ENCODE measurements at places on chromosomes 3 and 15.

DNA sequence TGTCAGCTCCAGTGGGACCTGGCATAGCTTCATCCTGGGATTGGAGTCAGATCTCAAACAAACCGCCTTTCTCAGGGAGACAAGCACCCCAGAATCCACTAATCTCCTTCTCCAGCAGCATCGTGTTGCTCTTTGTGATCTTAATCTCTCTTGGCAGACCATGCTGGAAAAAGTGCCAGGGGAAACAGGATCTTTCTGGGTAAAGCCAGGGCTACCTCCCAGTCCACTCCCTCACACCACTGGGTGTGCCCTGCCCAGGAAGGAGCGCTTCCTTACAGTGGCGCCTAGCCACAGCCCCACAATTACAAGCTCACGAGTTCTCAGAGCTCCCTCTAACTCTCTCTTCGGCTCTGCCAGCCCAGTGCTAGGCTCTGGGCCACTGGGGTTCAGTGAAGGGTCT lies 32.2 kb downstream of the RPLP1 start:
- no peak for DNase-seq

GRCh38 chr3:54988838-54989630 lies 61.2 kb upstream of the LRTM1 start:
- no peak for DNase-seq

DNA sequence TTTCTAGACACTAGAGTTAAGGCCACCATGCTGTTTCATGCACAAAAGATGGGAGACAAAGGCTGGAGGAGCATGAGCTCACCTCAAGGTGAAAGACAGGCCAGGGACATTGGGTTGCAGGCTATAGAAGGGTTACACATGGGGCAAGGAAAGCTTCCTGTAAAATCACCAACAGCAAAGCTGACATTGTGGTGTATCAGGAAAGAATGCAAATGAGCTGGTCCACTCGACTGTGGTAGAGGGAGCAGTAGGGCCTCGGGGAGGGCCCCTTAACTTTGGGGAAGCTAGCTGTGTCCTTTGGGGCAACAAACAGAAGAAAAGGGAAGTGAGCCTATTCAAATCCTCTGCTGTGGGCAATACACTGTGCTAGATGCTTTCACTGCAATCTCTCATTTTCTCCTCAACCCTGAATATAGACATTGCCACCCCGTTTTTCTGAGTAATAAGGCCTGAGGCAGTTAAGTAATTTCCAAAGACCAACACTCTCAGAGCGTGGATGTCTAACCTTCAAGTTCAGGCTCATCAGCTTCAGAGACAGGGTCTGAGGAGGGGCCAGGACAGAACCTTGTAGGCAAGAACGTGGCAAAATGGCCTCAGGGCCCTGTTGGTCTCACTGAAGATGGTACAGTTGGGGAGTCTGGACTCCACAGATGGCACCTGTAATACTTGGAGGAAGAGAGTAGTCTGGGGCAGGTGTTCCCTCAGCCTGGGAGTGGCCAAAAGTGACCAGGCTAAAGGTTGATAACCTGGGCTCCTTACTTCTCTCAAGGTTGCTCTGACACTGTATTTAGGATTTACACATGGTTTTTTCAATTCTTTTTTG lies 24.1 kb downstream of the CX3CR1 start:
- no peak for DNase-seq

DNA sequence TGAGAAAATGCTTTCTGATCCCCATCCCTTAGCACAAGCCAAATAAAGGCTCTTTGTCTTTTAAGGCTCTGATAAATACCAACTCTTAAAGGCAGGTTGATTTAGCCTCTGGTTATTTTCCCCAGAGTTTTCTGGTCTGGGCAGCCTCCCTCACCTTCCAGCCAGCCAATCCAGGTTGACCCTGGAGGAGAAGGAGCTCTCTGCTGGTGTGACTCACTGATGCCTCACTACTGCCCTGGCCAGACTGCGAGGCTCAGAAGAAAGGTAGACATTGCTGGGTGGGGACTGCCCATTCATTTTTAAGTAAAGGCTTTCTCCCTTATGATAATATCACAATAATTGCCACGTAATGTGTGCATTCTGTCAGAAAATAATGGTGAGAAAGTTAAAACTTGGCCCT lies 37.1 kb downstream of the SLCO3A1 start:
- no peak for DNase-seq

GRCh38 chr3:14422016-14422963 lies 19.9 kb downstream of the SLC6A6 start:
- DNase-seq = no peak

DNA sequence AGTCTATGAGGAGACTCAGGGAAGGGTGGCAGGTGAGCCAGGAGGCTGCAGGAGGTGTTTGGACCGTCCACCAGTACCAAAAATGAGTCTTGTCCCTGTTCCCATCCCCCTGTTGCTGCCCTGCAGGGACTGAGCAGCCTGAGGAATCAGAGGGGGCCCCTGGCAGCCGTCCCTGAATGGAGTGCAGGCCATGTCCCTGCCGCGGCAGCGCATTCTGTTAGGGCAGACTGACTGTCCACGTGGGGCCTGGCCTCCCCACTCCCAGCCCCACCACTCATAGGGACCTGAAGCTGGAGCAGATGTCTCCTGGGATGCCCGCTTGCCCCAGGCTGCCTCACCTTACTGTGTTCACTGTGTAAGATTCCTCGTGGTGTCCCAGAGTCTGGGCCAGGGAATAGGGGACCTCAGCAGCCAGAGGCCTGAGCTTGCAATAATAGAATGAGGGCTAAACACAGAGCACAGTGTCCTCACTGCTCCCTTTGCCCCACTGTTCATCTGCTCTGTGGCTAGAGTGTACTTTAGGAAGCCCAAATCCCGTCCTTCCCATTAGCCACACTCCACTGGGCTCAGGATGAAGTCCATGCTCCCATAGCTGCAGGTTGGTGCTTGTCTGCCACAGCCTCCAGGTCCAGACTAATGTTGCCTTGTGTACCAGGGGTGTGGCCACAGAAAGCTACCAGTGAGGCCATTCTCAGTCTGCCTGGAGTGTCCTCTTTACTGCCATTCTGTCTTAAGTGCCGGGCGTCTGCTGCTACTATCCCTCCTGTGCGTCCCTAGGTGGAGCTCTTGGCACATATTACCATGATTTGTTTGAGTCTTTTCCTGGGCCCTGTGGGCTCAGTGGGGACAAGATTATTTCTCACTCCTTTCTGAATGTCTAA lies 63.2 kb downstream of the HCN4 start:
- no peak for DNase-seq

- DNase-seq = no peak
Measured at GRCh38 chr3:160980740-160981139, 124.4 kb downstream of the B3GALNT1 start.

GRCh38 chr3:24843955-24844354 lies 349.3 kb upstream of the THRB start:
- no peak for DNase-seq

DNA sequence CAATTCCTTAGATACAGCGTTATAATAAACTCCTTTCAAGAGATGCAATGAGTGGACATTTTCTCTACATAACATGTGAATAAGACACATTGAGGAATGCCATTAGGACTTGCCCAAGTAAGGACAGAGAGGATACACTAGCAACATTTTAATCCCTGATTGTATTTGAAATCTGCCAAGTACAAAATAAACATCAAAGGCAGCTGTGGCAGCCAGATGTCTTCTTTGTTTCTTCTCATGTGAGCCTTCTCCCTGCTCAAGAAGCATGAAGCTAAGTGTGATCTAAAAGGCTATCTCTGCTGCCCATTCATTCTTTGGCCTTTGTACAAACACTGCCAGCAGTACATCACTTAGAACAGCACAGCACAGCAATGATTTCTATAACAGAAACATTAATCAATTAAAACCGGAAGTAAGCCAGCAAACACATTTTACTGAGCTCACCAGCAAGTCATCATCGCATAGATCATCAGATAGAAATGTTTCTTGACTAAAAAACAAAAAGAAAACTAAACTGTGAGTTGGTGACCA lies 364.0 kb downstream of the CNTN6 start:
- no peak for DNase-seq

DNA sequence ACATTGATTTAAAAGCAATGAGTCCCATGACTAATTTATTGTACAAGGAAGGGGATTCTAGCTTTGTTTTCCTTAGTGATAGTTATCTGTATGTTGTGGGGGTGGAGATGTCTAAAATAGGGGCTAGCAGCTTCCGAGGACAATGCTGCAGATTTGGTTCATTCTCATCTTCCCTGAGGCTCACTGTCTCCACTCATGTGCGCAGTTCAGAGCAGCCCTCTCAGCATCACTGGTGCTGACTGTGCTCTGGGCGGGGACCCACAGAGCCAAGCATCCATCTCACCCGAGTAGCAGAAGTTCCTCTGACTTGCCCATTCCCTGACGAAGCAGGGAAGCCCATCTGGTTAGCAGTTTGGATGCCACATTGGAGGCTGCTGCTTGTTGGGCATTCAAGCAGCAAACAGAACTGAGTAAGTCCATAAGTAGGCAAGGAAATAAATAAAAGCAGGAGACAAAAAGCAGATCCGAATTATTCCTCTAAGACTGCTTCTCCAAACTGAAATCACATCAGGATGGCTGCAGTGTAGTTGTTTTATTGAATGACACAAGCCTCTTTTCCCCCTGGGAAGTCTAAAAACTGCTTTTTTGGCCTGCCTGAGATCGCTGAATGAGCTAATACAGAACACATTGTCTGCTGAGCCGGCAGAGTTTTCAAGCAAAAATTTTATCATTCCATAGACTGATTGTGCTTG lies 27.5 kb downstream of the RARB start:
- DNase-seq = no peak

DNA sequence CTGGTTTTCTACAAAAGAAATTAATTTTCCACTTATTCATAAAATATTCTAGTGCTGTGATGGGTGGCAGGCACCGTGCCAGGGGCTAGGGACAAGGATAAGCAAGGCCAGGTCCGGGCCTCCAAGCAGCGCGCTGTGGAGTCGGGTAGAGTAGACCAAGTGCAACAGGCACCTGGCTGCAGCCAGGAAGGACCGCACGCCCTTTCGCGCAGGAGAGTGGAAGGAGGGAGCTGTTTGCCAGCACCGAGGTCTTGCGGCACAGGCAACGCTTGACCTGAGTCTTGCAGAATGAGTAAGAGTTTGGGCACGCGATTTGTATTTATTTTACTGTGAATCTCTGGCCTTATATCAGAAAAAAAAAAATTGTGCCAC lies at the start of gene CASR:
Gene CASR (plus strand): TSS at position 148 of the 372 bp plus-strand sequence. CDS start 70,522 bp downstream, outside the sequence.
- no peak for DNase-seq

- no peak for DNase-seq
Measured at GRCh38 chr15:74592222-74592621, 23.4 kb upstream of the CLK3 start.

DNA sequence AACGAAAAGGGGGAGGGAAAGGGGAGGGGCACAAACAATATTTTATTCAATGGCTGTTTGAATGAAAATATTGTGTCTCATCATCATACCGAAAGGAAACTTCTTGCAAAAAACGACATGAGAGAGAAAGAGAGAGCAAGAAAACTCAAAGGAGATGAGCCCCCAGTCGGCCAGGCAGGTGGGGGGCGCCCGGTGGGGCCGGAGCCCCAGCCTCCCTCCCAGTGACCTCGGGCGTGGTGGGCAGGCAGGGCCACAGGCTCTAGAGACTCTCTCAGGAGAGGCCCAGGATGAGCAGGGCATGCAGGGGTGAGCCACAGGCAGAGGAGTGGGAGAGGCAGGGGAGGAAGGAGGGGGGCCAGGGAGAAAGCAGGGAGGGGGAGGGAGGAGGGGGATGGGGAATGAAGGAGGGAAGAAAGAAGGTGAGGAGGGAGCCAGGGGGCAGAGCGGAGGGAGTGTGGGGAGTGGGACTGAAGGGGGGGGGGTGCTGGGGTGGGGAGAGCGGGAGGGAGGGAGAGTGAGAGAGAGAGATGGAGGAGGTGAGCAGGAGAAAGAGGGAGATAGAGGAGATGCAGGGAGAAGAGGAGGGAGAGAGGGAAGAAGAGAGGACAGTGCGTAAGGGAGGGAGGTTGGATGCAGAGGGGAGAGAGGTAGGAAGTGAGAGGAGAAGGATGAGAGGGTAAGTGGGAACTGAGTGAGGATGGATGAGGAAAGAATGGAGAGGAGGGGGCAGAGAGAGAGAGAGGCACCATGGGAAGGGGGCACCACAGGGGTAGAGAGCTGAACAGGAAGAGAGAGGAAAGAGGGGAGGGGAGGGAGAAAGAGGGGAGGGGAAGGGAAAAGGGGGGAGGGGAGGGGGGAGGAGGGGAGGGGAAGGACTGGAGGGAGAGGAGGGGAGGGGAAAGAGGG lies 14.1 kb upstream of the TMEM115 start:
- no peak for DNase-seq

GRCh38 chr3:26964313-26964712 lies 341.7 kb downstream of the LRRC3B start:
- DNase-seq = no peak

DNA sequence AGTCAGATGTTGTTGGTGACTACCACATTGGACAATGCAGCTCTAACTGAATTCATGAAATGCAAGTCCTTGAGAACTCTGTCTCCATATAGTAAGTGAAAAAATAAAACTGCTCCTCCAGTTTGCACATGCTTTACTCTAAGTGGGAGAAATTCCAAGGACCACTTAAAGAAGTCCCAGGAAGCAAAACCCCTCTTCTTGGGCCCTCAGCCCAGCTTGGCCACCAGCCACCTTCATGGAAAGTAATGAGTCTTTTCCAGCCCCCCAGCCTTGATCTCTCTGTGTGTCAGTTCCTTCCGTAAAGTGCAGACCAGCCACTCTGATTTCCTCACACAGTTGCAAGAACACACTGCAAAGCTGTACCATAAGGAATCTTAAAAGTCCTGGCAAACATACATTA lies 34.5 kb downstream of the DAPK2 start:
- DNase-seq = no peak

- no peak for DNase-seq
Measured at GRCh38 chr3:133455281-133455680, 55.4 kb downstream of the BFSP2 start.

GRCh38 chr3:99355465-99355864 lies 282.9 kb upstream of the COL8A1 start:
- no peak for DNase-seq

- no peak for DNase-seq
Measured at GRCh38 chr3:134333522-134334181, 40.6 kb downstream of the AMOTL2 start.

- no peak for DNase-seq
Measured at GRCh38 chr3:193400304-193400703, 21.8 kb upstream of the ATP13A5 start.

- no peak for DNase-seq
Measured at GRCh38 chr15:48565560-48566482, 79.7 kb downstream of the FBN1 start.

DNA sequence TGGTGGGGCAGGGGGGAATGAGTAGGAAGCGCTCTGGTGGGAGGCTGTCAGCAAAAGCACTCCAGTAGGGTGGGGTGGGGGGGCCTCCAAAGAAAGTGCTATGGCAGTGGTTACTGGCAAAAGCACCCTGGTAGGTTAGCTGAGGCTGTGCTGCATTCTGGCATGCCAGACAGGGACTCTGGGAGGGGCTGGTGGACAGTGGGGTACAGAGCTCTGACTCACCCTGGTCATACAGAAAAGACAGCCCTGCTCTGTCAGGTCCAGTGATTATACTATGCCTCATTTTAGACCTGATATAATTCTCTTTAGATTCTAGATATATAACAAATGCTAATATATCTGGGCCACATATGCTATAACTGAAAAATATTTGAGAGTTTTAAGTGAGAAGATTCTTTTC lies 82.8 kb upstream of the CPNE4 start:
- no peak for DNase-seq

GRCh38 chr3:156725682-156726081 lies 51.3 kb downstream of the TIPARP start:
- DNase-seq = no peak

GRCh38 chr3:41532976-41533375 lies 333.7 kb downstream of the CTNNB1 start:
- no peak for DNase-seq
